ENCODE measurements at places on chromosomes 5 and 9.

- DNase-seq = no peak
These were observed 159.7 kb downstream of the ATP10B start for GRCh38 chr5:160692271-160692670.

GRCh38 chr9:17699615-17700330, 120.9 kb downstream of the SH3GL2 start:
- DNase-seq = no peak

DNA sequence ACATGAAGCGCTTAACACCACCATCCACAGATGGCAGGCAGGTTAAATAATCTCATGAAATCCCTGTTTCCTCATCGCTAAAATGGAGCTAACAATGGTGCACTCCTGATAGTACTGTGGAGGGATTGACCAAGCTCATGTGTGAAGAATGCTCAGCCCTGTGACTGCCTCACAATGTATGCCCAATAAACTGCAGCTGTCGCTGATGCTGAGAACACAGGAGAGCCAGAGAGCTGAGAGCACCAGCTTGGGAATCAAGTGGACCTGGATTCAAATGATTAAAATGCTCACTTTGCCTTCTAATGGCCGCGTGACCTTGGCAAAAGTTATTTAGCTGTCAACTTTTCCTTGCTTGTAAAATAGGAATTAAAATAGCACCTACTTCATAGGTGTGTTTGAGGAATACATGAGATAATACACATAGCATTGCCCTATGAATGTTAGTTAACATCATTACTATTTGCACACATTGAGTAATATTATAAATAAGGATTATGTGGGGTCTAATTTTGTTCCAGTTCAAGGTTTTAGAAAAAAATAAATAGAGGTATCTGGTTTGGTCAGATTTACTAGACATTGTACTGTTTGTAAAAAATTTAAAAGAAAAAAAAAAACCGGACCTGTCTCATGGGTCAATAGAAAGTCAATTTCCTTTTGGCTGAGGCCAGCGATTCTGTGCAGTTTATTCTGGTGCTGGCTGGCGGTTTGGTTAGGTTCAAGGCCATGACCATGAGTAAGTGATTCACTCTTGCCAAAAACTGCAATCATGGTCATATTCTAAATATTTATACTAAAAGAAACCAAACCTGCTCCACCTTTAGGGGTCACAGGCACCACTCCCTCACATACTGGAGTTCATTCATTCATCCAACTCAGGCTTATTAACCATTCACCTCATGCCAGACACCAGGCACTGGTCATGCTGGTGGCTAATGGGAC, 101.3 kb downstream of the SH3TC2 start:
- no peak for DNase-seq

DNA sequence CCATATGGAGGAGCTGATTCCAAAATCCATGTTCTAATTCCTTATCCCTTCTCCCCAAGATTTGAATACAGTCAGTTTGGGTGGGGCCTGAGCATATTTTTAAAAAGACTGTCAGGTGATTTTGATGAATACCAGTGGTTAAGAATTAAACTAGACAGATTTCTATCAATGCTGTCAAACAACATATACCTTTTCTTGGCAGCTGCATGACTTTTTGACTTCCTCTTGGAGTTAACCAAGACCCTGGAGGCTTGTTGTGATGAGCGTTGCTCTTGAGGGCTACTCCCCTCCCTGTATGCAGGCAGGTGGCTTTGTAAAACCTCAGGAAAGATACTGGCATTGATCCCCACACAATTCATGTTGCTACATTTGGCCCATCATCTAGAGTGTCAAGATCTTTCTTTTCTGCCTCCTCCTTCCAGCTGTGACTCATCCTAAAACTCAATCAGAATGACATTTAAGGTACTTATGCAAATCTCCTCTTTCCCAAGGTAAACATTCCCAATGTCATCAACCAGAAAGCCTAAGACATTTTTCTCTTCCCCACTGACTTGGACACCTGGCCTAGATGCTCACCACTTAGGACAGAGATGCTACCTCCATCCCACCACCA, 61.7 kb downstream of the PPP2R2B start:
- no peak for DNase-seq

DNA sequence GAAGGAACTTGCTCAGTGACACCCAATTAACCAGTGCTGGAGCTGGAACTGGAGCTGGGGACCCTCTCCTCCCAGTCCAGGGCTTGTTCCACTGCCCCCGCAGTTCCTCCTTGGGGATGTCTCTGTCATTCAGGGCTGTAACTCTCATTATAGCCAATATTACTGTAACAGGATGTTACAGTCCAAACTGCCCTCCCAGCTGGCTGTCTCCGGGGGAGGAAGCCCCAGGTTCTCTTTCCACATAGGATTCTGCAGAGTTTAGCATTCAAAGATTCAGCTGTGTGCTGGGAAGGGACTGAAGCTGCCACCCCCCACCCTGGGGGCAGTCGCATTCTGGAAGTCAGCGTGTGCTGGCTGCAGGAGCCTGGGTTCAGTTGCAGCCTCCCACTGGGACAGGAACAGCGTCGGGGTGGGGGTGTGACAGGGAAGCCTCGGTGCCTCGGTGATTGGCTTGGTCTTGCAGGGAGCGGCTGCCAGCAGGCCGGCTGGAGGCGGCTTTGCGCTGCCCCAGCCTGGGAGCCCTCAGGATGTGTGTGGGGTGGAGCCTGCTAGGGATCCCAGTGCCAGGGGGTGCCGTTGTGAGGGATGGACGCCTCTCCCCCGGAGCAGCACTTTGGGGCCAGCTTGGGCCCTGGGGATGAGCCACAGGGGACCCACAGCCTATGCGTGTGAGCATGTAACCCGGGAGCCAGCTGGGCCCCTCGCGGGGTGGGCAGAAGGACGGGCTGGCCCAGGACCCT, 101.1 kb downstream of the RGS3 start:
- no peak for DNase-seq

DNA sequence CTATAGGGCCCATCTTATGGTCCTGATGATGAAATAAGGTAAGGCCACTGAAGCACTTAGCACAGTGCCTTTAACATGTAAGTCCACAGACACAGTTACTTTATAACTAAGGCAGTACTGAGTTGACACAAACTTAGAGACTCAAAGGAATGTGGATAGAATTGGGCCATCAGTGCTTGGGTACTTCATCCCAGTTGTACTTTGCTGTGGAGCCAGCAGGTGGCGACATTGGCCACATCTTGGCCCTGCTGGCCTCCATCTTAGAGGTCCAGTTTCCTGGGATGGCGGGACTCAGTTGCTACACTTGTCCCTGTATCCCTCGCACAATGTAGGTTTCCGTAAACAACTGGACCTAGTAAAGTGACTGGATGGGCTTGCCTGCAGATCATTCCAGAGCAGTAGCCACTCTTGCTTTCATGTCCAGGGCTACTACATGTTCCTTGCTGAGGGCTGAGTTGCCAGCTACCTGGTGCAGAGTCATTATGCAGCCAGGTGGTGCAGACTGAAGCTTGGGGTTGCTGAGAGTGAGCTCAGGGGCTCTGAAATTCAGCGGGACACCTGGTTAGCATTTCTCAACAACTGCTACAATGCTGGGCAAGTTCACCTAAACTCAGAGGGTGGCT, 10.6 kb downstream of the MTAP start:
- no peak for DNase-seq

DNA sequence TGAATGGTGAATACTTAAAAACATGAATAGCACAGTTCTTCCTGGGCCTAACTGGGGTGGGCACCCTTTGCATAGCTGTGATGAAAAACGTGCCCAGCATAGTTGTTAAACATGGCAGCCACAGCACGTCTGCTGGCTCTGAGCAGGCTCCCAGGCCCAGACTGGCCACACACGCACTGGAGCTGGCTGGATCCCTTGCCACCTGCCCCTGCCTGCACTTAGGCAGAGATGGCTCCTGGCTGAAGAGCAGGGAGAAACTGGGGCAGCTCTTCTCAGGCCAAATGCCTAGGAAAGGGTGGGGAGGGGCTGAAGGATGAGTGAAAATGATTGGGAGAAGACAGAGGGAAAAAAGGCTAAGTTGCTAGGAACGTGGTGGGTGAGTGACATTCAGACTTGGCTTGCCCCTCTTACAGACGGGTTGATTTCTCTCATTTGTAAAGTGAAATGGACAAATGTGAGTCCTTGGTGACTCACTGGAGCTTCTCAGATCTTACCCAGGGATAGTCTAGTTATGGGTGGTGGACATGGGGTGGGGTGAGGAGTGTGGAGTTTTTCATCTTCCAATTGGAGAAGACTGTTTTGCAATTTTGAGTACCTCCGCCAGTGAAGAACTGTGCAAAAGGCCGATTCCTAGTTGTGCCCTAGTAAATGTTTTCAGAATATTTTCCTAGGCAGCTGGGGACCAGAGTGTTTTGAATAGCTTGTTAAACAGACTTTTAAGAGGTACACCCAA, 42.4 kb downstream of the TRIO start:
- DNase-seq = no peak

GRCh38 chr5:1032011-1032410, 23.4 kb downstream of the NKD2 start:
- DNase-seq = no peak

DNA sequence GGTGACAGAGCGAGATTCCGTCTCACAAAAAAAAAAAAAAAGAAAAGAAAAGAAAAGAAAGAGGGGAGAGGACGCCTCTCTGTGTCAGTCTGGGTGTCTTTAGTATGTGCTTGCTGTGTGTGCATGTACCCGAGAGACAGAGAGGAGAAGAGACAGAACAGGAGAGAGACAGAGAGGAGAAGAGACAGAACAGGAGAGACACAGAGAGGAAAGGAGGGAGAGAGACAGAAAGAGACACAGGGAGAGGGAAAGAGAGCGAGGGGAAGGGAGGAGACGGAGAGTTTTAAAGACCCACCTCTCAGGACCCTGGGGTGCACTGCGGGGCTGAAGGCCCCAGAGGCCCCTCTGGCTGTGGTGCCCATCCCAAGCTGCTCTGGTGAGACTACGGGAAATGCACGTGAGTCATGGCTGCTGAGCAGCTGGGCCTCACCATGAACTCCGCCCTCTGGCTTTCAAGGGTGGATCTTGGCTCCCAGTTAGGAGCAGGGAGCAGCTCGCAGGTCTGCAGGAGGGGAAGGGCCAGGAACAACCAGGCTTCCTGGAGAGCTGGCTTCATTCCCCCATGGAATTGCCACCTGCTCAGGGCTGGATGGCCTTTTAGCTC, 7.9 kb downstream of the SLC6A3 start:
- DNase-seq = no peak

DNA sequence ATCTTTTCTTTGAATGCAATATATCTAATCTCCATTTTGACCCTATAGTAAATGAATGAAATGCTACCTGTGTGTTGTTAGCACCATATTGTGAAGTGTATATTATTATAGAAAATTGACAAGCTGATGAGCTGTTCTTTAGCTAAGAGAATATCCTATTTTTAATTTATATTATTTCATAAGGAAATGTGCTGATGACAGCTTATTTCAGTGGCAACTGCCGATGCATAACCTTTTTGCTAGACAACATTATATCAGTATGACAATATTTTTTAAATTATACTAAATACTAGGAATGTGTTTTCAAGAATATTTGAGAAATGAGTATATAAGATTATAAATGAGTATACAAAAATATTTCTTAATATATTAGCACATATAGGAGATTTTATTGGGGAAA, 573.1 kb downstream of the ZNF608 start:
- no peak for DNase-seq

DNA sequence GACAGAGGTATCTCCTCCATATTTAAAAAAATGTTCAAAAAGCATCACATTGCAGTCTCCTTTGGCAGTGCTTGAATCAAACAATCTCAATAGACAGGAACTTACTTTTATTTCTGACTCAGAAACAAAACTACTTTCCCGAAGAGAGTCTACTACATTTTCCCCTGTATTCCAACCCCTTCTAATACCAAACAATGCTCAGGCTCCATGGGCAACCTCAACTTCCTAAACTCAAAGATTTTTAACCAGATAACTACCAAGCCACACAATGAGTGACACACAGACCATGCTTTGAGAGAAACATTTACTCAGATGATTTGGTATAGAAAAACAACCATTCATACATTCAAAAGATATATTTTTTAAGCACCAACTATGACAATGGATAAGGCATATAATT, 70.5 kb downstream of the APBA1 start:
- no peak for DNase-seq

- no peak for DNase-seq
These were observed 32.1 kb upstream of the RASGRF2 start for GRCh38 chr5:80928073-80928472.

DNA sequence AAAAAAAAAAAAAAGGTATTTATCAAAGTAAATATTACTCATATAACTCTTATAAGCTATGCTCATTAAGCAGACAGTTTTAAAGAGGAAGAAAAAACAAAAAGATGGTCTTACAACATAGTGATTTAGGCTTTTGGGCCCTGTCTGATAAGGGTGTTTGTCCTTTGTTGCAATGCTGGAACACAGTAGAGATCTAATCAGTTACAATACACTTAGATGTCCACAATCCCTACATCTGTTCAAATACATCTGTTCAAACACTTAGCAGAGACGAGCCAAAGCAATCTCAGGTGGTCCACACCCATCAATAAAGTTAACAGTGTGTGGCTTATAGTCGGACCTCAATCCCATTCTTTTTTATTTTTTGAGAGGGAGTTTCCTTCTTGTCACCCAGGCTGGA, 11.0 kb downstream of the PRXL2C start:
- no peak for DNase-seq

DNA sequence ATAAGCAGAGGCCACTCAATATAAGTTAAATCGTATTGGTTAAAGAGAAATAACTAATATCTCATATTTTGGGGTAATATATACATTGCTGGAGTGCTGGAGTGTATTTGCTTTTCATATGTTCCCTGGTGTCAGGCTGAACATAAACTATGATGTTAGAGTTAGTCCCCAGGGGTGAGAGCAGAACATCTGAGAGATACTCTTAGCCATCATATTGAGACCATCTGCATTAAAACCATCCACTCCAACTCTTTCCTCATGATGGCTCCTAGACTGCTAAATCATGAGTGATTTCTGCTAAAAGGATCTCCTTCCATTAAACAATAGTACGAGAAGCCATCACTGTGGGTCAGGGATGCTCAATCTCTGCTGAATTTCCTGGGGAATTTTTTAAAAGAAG, 436.2 kb downstream of the DTWD2 start:
- DNase-seq = no peak

- no peak for DNase-seq
These were observed 1.9 kb upstream of the CCDC187 start for GRCh38 chr9:136305804-136306203.

- DNase-seq = peak; percentile 26
These were observed 56.8 kb upstream of the TEX48 start for GRCh38 chr9:114738581-114739316.

DNA sequence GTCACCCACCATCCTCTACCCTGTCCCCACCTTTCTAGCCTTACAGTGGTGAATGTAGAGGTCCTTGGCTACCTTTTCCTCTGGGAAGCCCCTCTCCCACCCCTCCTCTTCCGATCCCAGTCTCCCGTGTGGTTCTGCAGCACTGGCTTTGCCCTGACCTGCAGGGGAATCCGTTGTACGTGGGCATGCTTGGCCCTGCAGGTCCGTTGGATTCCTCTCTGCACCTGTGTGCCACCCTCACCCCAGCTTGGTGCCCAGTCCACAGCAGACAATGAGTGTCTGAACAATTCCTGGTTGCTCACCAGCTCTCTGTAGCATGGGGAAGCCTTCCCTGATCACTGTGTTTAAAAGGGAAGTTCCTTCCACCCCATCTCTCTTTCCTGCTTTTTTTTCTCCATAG, 185.1 kb downstream of the PAX5 start:
- no peak for DNase-seq

- no peak for DNase-seq
These were observed 109.3 kb upstream of the APC start for GRCh38 chr5:112628214-112628980.

All from GOT3 (cell line).